Kidney (tissue), 22 donors: ENCODE measurements at places on chromosomes 12 and 14.

- DNase-seq = peak; percentile 56
These were observed 11.8 kb downstream of the COPS7A start for GRCh38 chr12:6735448-6736191.

DNA sequence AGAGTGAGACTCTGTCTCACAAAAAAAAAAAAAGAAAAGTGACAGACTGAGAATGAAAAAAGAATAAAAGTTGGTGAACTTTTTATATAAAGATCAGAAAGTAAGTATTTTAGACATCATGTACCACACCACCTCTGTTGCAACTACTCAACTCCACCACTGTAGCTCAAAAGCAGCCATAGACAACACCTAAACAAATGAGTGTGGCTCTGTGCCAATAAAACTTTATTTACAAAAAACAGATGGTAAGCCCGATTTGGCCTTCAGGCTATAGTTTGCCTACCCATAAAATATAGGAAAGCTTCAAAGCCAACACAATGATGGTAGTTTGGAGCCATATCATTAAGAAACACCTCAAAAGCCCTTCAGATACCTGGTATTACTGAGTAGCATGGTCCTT lies 154.5 kb upstream of the FOXN3 start:
- DNase-seq = no peak

DNA sequence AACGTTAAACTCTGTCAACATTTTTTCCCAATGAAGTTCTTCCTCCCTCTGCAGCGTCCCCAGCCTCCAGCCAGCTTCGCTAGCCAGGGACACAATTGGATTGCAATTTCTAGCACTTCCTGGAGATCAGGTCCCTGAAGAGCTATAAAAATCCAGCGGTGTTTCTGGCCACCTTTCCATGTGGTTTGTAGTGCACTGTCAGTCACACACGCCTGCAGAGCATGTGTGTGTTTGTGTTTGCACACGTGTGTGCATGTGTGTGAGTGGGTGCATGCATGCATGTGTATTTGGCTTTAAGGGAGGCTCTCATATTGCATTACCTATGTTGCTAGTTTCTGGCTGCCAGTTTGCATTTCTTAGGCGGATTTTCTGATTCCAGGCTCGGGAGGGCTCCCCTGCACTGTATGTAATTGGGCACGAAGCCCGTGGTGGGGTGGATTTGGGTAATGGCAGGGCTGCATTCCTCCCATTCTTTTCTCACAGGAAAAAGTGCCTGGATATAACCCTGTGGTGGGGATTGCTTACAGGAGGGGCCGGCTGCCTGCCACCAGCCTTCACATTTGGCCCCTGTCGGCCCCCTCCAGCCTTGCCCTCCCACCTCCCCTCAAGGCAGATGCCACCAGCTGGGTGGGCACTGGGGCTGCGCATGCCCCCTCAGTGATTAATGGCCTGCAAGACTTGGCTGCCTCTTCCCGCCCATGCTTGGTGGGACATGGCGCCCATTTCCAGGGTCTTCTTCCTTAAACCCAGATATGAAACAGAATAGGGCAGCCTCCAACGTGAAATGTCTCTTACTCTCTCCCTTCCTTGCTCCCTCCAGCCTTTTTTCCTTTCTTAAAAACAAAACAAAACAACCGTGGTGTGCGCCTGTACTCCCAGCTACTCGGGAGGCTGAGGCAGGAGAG lies 74.0 kb downstream of the TSPAN9 start:
- no peak for DNase-seq

DNA sequence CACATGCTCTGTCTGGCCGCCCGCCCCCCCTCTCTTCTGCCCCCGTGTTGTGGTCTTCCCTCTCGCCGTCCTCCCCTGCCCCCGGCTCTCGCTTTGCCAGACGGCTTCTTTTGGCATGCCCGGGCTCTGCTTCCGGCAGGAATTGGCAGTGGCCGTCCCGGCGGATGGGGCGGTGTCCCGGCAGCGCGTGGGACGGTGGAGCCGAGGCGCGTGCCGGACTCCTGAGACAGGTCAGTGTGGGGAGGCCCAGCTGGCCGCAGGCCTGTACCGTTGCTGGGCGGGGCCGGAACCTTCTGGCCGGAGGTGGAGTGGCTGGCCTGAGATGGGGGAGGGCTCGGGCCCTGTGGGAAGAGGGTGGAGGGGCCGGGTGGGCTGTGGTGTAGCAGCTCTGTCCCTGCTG lies 17.1 kb downstream of the KIF26A start:
- DNase-seq = no peak

GRCh38 chr12:96070670-96071279 lies 35.4 kb upstream of the LTA4H start:
- no peak for DNase-seq

DNA sequence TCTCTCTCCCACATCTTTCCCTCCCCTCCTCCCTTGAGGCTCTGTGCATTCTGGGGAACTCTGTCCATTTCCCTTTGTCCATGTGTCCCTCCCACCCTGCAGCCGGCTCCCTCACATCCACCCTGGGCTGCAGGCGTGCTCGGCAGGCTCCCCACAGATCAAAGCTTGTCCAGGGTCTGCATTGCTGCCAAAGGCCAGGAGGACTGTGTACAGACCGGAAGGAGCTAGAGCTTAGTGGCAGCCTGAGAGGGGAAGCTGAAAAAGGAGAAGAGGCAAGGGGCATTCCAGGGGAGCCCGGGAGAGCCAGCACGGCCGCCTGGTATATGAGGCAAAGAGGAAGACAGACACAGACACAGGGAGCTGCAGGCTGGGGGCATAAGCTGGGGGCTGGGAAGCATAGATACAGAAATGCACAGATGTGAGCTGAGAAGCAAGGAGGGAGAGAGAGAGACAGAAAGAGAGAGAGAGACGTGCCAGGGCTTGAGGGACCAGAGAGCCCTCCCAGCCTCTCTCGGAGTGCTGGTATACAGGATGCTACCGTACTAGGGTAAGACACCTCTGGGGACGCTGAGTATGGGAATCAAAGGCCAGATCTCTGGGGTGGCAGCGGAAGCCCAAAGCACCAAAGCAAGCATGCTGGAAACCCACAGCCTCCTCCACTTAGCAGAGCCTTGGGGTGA lies 3.3 kb downstream of the CD4 start:
- peak; percentile 65 for DNase-seq

GRCh38 chr12:46388427-46389021 lies 16.0 kb upstream of the SLC38A2 start:
- no peak for DNase-seq

GRCh38 chr12:52003016-52003550 lies 3.7 kb upstream of the TAMALIN start:
- DNase-seq = no peak

DNA sequence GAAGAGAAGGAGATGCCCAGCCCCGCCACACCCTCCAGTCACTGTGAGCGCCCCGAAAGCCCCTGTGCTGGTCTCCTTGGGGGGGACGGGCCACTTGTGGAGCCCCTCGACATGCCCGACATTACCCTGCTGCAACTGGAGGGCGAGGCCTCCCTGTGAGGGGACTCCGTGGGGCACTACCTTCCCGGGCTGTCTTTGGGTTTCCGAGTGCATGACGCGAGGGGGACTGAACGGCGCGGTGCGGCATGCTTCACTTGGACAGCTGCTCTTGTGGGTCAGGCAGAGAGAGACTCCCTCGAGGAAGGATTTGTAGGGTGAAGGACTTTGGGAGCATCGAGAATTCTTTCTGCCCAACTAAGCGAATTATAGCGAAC lies 1.1 kb downstream of the CCDC184 start:
- peak; percentile 50 for DNase-seq

GRCh38 chr12:29164477-29165393 lies 15.7 kb downstream of the FAR2 start:
- no peak for DNase-seq

DNA sequence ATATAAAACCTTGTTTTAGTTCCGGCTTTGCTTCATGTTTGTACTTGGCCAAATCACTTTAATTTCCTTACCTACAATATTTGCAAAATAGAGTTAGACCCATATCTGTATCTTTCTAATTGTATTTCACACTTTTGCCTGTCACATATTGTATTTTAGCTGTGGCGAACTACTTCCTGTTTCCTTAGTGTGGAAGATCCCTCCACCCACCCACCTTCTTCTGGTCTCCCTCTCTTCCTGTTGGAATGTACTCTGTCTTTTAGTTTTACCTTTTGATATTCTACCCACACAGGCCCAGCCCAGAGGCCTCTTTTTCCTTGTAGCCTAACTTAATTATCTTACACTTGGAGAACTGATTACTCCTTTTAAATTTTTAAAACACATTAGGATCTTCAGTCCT lies 78.2 kb downstream of the SCN8A start:
- no peak for DNase-seq

DNA sequence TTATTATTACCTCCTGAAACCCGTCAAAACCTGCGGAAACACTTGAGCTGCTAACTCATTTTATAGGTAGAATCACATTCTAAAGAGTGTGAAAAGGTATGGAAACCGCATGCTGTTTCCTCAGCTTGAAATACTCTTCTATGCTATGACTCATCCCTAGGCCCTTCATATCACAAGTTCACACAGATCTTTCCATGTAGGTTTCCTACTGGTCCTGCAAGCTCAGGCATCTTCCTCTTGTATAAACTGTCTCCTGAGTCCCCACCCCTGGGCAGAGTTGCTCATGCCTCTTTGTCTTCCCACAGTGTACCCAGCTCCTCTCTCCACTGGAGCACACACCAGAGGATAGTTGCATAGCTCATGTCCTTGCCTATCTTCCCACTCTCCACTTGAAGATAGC lies 84.7 kb downstream of the CMAS start:
- DNase-seq = no peak

GRCh38 chr12:105587237-105587636 lies 256.7 kb downstream of the C12orf75 start:
- DNase-seq = no peak

DNA sequence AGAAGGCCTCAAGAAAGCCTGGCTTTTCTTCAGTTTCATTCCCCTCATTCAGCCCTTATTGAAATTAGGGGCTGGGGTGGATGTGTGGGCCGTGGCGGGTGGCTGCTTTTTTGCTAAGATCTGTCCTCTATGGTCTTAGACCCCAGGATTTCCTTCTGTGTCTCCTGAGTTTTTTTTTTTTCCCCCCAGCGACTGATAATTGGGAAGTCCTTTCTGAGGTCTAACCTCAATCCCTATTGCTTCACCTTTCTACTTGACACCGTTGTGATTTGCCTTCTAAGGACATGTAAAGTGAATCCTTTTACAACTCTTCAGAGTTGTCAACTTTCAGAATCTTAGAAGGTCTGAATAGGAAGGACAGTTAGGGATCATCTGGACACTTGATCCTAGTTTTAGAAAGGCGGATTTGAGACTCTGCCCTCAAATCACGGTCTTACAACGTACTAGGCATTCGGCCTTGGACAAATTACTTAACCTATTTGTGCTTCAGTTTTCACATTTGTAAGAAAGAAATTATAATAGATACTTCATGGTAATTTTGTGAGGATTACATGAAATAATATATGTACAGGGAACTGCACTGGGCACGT lies 4.4 kb downstream of the GPR84 start:
- DNase-seq = no peak

- no peak for DNase-seq
These were observed 25.0 kb downstream of the OTUB2 start for GRCh38 chr14:94051115-94051514.

- no peak for DNase-seq
These were observed 89.0 kb downstream of the SLC38A1 start for GRCh38 chr12:46179693-46180452.

- no peak for DNase-seq
These were observed 29.6 kb downstream of the CRADD start for GRCh38 chr12:93706824-93707223.

DNA sequence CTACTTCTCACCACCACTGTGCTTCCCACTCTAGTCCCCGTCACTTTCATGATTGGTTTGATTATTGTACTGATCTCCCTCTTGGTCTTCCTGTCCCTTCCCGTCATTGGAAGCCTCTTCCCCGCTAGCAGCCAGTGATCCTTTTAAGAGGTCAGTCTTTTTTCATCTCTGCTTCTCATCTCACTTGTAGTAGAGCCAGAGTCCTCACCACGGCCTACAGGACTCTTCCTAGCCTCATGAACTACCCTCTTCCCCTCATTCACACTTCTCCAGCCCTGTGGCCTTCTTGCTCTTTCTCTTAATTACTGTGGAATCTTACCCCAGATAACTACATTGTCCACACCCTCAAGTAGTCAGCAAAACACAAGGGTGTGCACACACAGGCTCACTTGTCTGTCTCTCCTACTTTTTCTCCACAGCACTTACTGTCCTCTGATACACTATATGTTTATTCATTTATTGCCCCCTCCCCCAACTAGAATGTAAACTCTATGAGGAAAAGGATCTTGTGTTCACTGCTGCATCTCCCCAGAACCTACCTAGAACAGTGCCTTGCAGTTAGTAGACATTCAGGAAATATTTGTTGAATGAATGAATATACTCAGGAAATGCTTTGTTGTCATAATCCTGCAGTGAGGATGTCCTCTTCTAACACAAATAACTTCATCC lies 66.3 kb downstream of the CKB start:
- DNase-seq = no peak

DNA sequence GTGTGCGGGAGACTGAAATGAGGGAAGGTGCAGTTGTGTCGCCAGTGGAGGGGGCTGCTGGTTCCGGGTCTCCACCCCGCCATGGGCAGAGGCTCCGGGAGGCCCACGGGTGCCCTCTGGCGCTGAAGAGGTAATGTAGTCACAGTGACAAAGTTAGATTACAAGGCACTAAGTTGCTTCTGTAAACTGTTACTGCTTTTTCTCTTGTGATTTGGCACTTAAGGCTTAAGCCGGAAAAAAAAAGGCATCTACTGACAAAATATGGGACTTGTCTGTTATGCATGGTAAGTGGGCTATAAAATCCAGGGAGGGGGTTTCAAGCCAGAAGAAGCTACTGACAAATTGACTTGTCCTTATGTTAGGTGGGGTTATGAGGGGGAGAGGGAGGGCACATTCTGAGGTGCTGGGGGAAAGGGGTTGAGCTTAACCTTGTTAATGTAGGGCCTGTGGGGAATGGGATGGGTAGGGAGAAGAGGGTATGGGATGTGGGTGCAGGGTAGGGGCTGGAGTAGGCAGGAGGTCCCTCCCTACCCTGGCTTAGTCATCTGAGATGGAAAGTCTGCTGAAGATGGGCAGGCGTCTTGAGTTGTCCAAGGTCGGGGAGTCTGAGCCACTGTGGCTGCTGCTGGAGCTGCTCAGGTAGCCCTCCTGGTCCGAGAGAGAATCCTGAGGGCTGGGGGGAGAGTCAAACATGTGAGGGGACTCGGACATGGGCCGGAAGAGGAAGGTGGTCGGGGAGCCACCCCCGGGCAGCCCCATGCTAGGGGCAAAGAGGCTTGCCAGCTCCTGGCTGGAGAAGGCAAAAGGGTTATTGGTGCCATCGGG lies 3.7 kb downstream of the ZFP36L1 start:
- DNase-seq = peak; percentile 90

DNA sequence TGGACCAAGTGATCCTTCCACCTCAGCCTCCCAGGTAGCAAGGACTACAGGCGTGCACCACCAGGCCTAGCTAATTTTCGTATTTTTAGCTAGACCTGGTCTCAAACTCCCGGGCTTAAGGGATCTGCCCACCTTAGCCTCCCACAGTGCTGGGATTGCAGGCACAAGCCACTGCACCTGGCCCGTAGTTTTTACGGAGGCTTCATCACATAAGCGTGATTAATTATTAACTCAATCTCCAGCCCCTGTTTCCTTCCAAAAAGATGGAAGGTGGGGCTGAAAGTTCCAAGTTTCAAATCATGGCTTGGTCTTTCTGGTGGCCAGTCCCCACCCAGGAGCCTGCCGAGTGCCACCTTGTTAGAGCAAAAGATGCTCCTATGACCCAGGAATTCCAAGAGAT lies 22.5 kb upstream of the HIF1A start:
- DNase-seq = no peak
